Naive thymus-derived CD8-positive, alpha-beta T cell (primary cell): ENCODE measurements at places on chromosomes 16 and 17. TPM values are rescaled to one million over a fixed set of nuclear protein-coding genes. Genes with fewer than 3 reads are reported as not detected.

Gene EVI2A
- total RNA-seq: 119 TPM

Gene TVP23A
- total RNA-seq: not detected

Gene PERCC1
- total RNA-seq: 2.3 TPM

Gene SLC13A2
- not detected for total RNA-seq

Gene LAT
- total RNA-seq: 353 TPM

Gene KRTAP9-2
- total RNA-seq: not detected

Gene CRHR1
- not detected for total RNA-seq

Gene TBC1D3E
- total RNA-seq: not detected

Gene VAT1L
- total RNA-seq: not detected

Gene CDRT15L2
- total RNA-seq: not detected
